ENCODE measurements at places on chromosomes 11 and 22. TPM values are rescaled to one million over a fixed set of nuclear protein-coding genes. Genes with fewer than 3 reads are reported as not detected.

Gene TEX12
- total RNA-seq, result not detected

Gene PRRG4
- 0.95 TPM for total RNA-seq

DNA sequence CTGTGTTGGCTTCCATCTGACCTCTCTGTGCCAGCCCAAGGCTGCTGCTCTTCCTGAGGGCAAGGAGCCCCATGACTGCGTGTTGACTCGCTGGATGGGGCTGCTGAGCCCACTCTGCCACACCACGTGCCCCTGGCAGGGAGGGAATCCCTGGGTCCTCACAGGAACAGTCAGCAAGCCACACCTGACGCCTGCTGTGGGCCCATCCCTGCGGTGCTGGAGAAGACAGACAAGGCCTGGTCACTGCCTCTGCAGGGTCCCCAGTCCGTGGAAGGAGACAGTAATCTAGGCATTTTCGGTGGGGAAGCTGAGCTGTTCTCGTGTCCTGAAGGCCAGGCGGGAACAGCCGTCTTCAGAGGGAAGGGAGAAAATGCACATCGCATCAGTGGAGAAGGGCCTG, 10.6 kb upstream of the PPP6R3 start:
- DNase-seq, result no peak

- peak; percentile 3 for DNase-seq
Observed at GRCh38 chr11:77446911-77447629, 26.8 kb downstream of the PAK1 start.

DNA sequence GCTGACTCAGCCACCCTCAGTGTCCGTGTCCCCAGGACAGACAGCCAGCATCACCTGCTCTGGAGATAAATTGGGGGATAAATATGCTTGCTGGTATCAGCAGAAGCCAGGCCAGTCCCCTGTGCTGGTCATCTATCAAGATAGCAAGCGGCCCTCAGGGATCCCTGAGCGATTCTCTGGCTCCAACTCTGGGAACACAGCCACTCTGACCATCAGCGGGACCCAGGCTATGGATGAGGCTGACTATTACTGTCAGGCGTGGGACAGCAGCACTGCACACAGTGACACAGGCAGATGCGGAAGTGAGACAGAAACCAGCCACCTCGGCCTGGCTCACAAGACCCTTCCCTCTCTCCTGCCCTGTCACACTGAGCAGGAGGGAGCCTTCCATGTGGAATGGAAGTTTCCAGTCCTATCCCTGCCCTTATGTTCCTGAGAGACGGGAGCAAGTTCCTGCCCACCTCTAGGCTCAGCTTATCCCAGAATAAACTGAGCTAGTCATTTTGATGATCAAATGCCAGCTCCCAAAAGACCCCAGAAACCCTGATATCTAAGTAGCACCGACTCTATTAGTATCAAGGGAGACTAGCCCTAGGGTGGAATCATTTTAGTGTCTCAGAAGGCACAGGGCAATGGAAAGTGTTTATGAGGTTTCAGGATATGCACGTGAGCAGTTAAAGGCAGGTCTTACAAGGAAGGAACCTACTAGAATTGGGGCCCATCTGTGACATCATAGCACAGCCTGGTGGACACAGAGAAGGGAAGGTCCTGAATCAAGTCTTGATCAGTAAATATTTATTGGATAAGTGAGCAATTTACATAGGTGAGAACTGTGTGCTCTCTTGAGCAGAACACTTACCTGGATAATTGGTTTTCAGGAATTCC, 6.3 kb upstream of the IGLL5 start:
- DNase-seq, result no peak

Gene OR56A4
- total RNA-seq, result not detected

Gene ZNF214
- total RNA-seq, result 1.9 TPM

GRCh38 chr11:13160806-13161205, 116.8 kb upstream of the BMAL1 start:
- DNase-seq, result no peak

DNA sequence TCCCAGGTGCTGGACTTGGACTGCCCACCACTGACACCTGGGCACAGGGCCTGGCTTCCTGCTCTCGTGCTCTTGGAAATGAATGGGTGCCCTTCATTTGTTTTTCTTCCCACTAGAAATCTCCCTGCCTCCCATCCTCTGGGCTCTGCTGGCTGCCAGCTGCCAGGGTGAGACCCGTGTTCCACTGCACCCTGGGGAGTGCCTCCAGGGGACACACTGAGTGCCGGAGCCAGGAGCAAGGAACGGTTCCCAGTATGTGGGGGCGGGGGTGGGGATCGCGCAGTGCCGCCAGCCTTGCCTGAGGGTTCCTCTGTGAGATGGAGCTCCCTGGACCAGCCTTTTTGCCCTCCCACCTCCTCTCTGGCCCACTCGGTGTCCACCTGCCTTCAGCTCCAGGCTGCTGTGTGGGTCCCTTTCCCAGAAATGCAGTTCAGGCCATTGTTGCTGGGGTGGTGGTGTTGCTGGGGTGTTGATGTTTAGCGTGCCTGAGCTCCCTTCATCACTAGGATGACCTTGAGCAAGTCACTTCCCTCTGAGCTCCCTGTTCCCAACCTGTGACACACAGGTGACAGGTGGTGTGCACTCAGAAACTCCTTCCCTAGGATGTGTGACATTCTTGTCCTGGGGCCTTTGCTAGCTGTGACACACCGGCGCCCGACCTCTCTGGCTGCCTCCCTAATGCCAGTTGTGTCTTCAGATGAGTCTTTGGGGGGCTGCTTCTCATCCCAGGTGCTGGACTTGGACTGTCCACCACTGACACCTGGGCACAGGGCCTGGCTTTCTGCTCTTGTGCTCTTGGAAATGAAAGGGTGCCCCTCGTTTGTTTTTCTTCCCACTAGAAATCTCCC, 72.1 kb downstream of the MED15 start:
- no peak for DNase-seq

- DNase-seq, result no peak
Observed at GRCh38 chr11:94731880-94732601, 36.1 kb upstream of the AMOTL1 start.

DNA sequence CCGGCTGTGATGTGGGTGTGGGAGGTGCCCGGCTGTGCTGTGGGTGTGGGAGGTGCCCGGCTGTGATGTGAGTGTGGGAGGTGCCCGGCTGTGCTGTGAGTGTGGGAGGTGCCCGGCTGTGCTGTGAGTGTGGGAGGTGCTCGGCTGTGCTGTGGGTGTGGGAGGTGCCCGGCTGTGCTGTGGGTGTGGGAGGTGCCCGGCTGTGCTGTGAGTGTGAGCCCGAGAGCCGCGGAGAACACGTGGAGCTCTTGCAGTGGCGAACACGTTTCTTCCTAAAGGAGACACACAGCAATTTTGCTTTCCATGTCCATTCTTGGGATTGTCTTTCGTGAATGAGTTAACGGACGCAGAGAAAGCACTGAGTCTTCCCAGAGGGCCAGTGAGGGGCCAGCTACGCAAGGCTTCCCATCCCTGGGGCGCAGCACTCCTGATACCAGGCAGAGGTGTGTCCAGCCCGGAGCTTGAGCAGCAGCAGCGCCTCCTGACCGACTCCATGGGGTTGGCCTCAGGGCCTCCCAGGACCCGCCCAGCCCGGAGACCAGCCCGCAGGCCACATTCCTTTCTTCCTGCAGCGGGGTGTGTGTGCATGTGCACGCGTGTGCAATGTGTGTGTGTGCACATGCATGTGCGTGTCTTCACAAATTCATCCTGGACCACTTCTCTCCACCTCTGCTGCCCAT, 245.0 kb upstream of the B3GAT1 start:
- no peak for DNase-seq

DNA sequence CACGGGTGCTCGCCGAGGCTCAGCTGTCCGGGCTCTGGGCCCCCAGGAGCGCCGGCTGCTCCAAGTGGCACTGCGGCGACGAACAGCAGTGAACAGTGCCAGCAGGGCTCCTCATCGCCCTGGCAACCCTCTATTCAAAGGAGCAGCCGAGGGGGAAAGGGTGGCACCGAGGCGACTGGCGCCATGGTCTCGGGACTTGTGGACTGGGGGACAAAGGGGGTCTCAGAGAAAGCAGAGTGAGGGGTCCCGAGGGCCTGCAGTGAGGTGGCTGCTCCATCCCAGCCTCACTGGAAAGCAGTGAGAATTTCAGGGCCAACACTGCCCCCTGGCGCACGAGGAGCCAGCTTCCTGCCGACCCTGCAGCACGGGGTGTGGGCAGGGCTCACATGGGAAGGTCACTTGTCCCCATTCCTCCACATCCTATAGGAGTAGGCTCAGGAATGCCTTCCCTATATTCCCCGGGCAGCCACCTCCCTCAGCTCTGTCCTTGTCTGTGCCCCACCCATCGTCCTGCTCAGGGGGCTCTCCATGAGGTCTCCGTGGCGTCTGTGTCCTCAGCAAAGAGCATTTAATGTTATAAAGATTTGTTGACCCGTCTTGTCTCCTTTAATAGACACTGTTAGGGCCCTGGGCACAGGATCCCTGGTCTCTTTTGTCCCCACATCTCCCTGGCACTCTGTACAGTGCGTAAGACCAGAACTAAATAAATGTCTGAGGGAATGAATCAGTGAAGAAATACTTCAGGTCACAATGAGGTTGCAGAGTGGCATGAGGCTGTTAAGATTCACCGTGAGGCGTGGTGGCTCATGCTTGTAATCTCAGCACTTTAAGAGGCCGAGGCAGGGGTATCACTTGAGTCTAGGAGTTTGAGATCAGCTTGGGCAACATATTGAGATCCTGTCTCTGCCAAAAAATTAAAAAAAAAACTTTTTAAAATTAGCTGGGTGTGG, 26.4 kb downstream of the LRFN4 start:
- peak; percentile 45 for DNase-seq

DNA sequence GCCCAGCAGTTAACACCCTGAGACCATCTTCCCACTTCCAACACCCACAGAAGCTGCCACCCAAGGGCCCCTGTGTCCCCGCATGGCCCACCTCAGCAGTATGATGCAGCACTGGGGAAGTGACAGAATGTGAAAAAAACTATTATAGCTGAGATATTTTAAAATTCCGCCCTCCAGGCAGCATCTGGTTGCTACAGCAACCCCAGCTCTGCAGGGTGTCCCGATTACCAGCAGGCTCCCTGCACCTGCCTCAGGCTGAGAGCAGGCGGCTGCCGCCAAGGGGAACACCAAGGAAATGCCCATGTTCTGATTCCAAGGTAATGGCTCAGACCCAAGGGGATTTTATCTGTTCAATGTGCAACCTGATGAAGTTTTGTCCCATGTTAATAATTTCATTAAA, 10.5 kb upstream of the TMEM121B start:
- DNase-seq, result no peak

Gene SGSM1
- total RNA-seq, result not detected

- no peak for DNase-seq
Observed at GRCh38 chr11:65503368-65503948, 4.6 kb downstream of the MALAT1 start.

DNA sequence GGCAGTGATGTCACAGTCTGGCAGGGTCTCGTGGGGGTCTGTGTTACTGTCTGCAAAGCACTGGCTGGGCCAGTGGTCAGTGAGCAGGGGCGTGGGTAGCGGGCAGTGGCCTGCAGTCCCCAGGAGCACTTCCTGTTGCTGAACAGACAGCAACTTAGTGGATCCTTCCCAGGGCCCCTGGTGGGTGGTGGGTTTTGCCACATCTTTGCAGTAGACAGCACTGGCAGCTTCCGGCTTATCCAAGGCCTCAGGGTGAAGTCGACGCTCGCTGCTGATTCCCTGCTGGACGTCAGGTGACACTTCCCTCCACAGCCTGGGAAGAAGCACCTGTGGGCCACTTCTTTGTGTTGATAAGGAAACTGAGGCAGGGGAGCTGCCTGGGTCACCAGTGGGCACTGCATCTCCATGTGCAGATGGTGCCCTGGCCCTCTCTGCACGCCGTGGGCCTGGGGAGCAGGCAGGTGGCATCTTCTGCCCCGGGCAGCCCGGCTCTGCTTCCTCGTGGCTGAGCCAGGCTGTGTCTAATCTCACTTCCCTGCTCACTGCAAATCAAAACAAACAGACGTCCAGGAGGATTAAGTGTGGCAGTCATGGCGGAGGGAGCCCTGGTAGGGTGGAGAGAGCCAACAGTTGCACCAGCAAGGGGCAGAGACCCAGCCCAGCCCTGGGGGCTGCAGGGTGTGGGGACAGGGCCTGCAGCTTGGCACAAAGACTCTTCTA, 79.8 kb downstream of the KCNQ1 start:
- DNase-seq, result no peak

DNA sequence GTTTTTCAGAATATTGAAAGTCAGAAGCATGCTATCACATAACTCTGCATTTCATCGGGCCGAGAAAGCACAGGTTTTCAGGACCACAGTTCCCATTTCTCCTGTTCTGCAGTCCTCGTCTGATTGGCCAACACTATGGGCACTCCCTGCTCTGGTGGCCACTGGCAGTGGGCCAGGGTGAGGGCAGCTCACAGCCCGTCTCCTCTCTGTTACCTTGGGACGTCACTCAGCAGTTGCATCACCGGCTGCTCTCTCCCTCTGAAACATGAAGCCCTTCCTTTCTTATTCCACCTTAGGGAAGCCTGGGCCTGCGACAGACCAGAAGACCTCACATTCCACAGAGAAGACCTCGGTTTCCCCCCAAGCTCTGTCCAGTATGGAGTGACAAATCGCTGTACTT, 11.4 kb upstream of the MICAL3 start:
- DNase-seq, result peak; percentile 82

DNA sequence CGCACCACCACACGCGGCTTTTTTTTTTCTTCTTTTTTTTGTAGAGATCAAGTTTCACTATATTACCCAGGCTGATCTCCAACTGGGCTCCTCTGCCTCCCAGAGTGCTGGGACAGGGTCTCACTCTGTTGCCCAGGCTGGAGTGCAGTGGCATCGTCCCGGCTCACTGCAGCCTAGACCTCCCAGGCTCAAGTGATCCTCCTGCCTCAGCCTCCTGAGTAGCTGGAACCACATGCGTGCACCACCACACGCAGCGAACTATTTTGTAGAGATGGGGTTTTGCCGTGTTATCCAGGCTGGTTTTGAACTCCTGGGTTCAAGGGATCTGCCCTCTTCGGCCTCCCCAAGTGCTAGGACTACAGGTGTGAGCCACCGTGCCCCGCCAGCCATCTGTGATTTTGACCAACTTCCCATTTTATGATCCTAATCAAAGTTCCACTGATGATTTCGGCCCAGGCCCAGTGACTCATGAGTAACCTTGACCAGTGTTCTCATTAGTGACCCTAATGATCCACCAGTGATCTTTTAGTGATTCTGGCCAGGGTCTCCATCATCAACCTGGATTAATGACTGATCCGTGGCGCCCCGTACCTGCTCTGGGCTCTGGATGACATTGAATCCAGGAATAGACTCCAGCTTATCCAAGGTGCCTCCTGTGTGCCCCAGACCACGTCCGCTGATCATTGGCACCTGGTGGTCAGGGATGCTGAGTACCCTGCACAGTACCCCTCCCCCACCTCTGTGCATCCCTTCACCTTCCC, 1.7 kb downstream of the TYMP start:
- DNase-seq, result no peak

Gene AKIP1
- total RNA-seq, result 21.6 TPM

Gene NCR3LG1
- 16.9 TPM for total RNA-seq

DNA sequence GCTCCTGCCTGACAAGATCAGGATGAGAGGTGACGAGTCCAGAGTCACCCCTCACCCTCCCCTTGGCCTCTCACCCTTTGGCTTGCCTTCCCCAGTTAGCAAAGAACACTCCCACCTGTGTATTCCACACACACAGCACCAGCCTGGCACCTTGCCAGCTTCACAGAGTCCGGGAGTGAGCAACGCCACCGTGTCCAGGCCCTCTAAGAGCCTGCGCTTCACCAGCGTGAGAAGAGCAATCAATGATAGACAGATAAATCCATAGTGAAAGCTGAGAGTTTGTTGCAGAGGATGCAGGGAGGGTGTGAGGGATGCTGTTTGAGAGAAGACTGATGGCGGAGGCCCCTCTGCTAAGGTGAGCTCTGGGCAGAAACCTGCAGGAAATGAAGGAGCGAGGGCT, 404.5 kb downstream of the LARGE1 start:
- peak; percentile 53 for DNase-seq
